Activated CD4-positive, alpha-beta T cell treated with anti-CD3 and anti-CD28 coated beads, Interleukin-2, Interleukin-6, amounts not matched to agents 100 ng/mL and 50 ng/mL, durations not matched to agents 16 hours and 8 hours (primary cell): ENCODE measurements at places on chromosomes 6 and 20.

GRCh38 chr6:24126586-24127192 is 674 bp downstream of the NRSN1 start:
- peak; percentile 42 for DNase-seq

DNA sequence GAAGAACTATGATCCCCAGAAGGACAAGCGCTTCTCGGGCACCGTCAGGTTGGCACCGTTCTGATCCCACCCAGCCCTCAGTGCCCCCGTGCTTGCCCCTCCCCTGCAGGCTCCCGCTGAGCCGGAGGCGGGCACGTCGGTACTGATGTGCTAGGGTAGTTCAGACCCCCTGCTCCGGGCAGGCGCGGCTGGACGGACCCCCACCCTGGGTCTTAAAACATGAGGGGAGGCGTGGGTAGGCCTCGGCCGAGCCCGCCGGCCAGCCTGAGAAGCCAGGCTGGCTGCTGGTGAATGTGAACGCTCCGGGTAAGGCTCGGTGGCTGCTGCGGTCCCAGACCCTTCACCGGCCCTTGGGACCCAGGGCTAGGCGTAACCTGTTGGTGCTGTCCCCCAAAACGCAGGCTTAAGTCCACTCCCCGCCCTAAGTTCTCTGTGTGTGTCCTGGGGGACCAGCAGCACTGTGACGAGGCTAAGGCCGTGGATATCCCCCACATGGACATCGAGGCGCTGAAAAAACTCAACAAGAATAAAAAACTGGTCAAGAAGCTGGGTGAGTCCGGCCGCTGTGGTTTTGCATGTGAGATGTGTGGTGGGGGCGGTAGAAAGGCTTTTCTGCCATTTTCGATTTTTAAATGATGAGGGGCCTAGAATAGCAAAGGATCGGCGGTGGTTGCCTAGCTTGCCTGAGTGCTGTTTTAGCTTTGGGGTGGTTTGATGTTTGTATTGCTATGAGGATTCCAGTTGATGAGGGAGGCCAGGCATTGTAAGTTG is 964 bp downstream of the RPL10A start:
- peak; percentile 18 for DNase-seq

- DNase-seq, result peak; percentile 74
Measured at GRCh38 chr6:135880066-135880972, 28.8 kb downstream of the PDE7B start.

GRCh38 chr6:93242049-93242448 is 177.3 kb downstream of the EPHA7 start:
- no peak for DNase-seq

DNA sequence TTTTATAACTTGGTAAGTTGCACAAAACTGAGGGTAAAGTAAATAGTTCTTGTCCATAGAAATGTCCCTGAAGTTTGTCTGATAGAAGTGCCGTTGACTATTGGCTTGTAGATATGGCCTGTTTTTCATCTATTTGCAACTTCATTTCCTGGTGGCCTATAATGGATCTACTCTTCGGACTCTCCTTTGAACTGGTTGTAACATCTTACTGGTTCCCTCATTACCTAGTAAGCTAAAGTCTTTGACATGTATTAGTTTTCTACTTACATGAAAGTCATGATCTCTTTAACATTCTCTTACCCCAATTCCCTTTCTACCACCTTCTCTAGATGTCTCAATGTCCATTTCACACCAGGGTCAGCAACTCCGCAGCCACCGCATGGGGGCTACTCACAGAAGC is 146.3 kb downstream of the GRM4 start:
- no peak for DNase-seq

GRCh38 chr6:19835605-19836004 is 1.6 kb upstream of the ID4 start:
- DNase-seq, result no peak

- no peak for DNase-seq
Measured at GRCh38 chr6:6518631-6519427, 69.7 kb upstream of the LY86 start.

DNA sequence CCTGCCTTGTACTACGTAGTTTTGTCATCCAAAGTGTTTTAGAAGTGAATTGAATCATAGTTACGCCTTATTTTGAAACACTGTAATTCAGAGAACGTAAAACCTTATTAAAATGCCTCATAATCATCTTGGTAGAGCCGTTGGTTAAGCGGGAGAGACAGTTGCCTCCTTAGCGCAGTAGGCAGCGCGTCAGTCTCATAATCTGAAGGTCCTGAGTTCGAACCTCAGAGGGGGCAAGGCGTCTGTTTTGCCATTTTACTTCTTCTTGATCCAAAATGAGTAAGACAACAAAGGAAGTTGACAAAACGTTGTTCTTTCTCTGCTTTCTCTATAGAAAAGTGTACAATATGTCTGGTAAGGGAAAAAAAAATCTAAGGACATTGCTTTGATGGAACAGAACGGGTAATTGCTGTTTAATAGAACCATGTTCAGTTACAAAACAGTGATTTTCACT is 20.7 kb upstream of the TRIM27 start:
- peak; percentile 88 for DNase-seq

DNA sequence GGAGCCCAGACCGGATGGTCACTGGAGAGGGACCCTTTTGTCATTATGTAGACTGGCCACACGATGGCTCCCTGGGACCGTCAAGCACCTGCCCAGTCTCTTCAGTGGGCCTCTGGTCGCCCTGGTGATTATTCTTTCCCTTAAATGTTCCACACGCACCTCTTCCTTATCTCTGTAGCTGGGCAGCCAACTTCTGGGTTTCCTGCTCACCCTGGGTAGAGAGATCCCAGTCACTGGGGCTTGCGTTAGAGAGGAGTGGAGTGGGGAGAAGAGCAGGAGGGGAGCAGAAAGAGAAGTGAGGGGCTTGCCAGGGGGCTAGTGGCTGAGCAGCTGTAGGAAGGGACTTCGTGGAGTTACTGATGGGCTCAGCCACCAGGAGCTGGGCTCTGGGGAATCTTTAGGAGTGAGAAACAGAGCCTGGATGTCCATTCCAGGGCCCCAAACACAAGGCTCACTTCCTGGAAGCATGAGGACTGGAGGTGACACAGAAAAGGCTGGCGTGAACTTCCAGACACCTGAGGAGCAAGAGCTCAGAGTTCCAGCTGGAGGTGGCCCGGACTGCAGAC is 150.1 kb downstream of the DHX35 start:
- DNase-seq, result peak; percentile 38

GRCh38 chr6:25511376-25511775 is 140.6 kb upstream of the SCGN start:
- DNase-seq, result no peak
